Pancreas (tissue), 10 donors: ENCODE measurements at places on chromosomes 5 and 9. TPM values are rescaled to one million over a fixed set of nuclear protein-coding genes. Genes with fewer than 3 reads are reported as not detected.

DNA sequence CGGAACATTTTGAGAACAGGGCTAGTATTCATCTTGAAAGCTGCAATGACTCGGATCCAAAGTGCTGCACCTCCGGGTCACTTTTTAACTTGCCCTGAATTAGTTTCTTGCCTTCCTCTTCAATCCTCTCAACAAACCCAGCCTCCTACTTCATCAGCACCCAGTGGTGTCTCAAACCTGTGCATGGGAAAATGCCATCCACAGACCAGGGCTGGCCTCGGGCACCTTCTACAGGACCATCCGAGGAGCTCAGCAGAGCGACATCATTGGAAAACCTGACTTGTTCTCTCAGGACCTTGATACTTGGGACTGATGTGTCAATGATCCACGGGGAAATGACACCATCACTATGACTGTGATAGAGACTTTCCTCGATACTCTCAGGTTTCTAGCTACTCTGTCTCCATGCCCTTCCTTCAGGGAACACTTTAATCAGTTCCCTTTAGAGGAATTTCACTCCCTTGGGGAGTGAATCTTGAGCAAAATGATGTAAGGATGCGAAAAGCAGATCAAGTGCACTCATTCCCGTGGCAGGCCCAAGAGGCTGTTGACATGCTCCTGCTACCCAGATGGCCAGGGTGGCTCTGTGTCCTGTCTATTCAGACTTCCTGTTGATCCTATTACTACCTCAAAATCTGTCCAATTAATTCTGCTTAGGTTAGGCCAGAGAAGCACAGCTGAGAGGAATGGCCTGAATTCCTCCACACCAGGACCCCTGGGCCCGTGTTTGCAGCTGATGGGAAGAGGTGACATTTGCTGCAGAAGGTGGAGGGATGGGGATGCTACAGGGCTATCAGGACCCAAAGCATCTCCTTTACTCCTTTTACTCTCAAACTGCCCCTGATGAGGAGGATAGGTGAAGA, 96.5 kb upstream of the SLC25A48 start:
- DNase-seq: no peak

DNA sequence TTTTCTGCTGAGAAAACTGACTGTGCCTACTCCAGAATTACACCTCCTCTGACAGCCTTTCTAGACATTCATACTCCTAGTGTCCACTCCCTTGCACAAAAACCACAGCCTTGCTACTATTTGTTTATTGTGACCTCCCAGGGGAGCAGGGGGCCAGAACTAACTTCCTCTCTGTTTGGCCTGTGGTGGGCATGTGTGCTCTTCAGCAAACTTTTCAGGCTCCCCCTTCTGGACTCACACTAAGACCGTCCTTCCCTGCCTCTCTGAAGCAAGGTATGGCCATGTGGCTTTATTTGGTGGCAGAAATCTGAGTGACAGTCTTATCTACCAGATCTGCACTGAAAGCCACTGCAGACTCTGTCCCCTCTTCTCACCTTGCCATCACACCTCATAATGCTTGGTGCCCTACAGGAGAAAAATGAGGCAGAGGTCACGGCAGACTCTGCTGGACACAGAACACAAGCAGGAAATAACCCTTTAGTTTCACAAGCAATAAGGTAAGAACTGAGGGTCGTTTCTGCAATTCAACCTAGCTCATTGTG, 28.2 kb downstream of the LIFR start:
- DNase-seq: no peak

DNA sequence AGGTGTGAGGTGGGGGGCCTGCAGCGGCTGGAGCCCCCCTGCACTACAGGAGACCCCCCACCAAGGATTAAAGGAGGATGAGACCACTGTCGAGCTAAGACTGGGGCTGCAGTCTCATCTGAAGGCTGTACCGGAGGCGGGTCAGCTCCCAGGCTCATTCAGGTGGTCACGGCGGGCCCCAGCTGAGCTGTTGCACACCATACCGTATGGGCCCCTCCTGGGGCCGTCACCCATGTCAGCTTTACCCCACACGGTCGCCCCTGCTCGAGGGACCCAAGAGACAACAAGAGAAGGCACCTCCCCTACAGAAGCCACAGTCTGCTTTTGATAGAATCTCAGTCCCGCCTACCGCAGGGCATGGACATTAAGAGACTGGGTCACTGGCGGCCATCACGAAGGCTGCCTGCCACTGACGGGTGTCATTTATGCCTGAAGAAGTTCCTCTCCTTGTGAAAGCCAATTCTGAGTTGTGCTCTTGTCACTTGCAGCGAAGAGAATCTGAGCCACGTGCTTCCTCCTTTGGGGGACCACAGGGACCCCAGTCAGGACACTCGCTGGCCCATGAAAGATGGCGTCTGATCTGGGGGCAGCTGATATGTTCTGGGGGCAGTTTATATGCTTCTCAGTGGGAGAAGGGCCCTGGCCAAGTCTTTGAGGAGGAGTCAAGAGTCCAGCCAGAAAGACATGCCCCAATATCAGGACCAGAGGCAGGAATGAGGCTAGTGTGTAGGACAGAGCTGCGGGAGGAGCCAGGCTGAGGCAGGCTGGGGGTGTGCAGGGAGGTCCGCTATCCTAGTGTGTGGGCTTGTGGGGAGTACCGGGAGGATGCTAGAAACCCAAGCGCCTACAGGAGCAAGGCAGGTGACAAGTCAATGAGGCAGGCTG, 102.4 kb downstream of the ZNF354C start:
- DNase-seq: no peak

Gene PCDHGB3
- 2.8 TPM for total RNA-seq

Gene TAF11L10
- total RNA-seq: not detected

Gene MARCHF3
- total RNA-seq: 4.3 TPM
